ENCODE measurements at places on chromosomes 4 and X.

DNA sequence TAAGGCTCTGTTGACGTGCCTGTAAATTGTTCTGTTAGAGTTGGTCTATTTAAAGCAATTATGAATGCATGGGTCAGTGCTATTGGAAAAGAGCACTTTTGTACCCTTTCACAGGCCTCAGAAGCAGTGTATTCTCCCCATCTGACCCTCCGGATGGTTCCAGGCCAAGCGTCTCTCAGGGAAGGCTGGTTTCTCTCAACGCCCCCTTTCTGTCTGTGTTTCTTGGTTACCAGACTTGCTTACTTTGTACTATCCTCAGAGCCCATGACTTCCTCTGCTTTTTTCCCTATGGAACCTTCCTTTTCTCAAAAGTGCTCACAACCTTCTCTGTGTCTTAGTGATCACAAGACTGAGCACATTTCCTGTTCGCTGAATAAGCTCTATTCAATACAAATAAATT is 559.3 kb upstream of the ZFP42 start:
- no peak for DNase-seq

DNA sequence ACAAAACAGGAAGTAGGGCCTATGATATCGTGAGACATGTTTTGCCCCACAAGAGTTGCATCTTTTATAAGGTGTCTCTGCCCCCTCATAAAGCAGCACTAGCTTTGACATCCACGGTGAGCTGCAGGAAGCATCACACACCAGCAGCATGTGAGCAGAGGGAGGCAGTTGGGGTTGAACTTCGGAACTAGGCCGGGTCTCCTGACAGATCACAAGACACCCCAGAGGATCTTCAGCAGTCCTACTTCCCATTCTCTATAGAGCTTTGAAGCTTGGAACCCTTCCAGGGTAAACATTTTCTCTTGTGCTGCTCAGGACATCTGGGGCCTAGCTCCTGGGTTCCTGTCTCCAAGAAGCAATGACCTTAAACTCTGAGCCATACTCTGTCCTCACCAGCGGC is 27.5 kb downstream of the YY2 start:
- DNase-seq = no peak

- DNase-seq = peak; percentile 85
These were observed 9.4 kb downstream of the UVSSA start for GRCh38 chr4:1356181-1356998.

DNA sequence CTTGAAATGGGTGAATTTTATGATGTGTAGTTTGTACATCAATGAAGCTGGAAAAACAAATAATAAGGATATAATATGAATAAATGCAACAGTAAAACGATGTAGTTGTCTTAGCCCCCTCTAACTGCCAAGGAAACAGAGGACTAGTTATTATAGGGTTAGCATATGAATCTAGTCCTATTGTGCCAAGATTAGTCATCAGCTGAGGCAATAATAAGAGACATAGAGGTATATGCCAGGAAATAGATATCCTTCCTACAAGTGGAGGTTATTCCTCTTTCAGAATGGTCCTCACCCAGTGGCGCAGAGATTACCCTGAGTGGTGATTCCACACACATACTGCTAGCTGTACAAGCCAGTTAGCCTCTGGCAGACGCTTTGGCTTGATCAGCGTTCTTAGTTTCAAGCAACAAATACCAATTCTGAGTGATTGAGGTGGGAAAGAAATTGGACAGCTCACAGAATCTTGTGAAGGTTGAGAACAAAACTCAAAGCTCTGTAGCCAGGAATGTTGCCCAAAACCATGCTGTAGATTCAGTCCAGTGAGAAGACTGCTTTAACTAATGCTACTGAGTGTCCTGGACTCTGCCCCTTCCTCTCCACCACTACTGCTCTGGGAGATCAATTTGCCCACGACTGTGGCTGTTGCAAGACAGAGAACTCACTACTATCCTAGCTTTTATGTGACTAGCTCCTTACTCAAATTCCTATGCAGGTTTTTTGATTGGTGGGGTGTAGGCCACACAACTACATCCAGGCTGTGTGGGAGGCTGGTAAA is 27.0 kb upstream of the ZNF280C start:
- DNase-seq = no peak
